ENCODE measurements at places on chromosomes 13 and 19.

- DNase-seq: no peak
Observed at GRCh38 chr13:55727683-55728082, 1413.0 kb upstream of the PRR20A start.

DNA sequence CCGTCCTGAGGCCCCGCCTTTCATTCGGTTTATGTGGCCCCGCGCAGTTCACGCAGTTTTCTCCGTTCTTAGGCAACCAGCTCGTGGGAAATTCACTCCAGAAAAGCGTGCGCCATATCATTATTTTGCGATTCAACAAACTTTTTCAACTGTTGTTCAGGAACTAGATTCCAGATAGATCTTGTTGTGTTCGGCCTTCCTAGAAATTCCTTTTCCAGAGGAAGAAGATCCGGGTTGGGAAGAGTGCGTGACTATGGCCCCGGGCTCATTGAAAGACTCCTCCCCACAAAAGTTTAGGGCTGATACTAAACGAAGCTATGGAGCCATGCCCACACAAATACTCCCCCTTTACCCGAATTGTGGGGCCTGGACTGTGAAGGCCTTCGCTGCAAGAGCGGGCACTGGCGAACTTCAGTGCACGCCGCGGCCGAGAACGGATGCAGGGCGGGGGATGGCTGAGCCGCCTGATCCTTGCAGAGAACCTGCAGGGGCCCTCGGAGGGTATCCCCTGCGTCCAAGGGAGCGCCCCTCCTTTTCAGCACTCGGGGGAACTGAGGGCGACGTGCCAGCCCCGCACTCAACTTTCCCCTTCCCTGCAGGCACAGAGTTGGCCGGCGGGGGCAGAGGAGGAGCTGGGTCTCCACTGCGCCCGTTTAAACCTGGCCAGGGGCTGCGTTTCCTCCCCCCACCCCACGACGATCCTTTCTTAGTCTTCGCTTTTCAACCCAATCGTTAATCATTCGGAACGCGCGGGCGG, 904 bp upstream of the SOX1 start:
- no peak for DNase-seq

GRCh38 chr13:112718318-112718717, 28.5 kb downstream of the ATP11A start:
- DNase-seq: no peak

DNA sequence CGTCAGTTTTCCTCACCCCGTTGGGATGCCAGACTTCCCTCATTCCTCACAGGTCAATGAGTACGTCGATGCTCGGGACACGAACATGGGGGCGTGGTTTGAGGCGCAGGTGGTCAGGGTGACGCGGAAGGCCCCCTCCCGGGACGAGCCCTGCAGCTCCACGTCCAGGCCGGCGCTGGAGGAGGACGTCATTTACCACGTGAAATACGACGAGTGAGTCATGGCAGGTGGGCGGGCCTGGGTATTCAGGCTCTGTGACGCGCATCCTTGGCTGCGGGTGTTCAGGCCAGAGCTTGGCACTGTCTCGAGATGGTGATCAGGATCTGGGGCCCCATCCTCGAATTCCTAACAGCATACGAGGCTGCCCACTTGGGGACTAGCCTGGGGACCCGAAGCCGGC, 21.4 kb downstream of the UHRF1 start:
- DNase-seq: peak; percentile 38

DNA sequence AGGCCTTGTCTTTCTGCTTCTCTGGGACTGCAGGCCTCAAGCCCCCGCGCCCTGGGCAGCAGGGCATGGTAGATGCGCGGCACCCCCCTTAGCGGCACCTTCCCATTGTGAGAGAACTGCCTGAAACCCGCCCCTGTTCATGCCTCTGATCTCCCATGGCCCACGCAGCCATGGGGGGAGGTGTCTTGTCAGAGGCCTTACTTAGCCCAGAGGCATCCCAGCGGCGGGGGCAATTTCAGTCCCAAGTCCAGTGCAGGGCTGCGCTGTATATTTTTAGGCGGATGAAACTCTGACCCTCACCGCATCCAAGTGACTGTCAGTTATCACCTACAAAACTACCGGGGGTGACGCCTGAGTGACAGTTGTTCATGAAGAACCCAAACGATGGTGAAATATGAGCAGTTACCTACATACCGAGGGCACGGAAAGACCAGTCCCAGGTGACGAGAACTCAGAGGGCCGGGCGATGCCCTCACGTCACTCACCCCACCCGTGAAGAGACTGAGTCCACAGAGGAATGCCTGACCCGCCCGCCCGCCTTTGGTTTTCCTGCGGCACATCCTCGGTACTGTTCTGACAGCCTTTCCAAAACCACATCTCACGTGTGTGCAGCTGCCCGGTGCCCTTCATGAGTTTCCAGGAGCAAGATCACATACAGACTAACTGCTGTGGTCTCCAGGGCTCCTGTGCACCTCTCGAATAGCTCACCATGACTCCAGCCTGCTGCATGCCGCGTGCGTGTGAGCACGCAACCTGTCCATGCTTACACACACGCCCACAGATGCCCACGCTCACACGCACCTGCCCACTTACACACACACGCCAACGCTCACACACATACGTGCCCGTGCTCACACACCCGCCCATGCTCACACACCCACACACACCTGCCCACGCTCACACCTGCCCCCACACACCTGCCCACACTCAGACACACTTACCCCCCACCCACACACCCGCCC, 14.4 kb downstream of the IL17D start:
- DNase-seq: no peak

DNA sequence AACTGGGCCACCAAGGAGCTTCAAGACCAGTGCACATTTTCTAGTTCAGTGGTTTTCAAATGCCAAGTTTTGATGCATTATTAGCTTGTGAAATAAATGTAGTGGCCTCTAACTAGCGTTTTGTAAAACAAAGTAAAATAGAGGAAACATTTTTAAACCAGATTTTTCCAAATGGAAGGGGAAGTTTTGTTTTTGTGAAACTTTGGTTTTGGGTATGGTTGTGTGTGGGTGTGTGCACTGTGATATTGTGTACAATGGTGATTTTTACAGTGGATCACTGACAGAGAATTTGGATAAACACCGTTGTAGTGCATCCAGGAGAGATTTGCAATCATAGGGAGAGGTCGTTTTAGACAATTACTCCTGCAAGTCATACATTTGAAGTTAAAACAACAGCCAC, 108.9 kb downstream of the SLC7A1 start:
- no peak for DNase-seq

DNA sequence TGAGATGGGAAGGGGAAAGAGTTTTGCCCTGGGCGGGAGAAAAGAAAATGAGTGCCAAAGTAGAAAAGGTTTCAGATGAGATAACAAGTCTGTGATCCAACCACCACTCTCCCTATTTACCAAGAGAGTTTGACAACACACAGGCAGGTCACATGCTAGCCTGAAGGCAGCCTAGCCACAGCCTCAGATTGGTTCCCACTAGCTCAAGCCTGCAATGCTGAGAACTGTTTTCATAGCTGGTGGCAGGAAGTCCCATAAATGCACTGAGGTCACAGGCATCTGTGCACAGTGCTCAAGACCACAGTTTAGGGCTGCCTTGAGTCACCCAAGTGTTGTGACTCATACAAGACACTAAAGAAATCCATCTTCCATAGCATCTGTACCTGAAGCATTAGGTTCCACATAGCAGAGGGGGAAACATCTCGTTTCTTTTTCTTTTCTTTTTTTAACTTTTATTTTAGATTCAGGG, 18.5 kb upstream of the POP4 start:
- DNase-seq: peak; percentile 75

- no peak for DNase-seq
Observed at GRCh38 chr19:33275933-33276619, 26.3 kb downstream of the CEBPA start.

DNA sequence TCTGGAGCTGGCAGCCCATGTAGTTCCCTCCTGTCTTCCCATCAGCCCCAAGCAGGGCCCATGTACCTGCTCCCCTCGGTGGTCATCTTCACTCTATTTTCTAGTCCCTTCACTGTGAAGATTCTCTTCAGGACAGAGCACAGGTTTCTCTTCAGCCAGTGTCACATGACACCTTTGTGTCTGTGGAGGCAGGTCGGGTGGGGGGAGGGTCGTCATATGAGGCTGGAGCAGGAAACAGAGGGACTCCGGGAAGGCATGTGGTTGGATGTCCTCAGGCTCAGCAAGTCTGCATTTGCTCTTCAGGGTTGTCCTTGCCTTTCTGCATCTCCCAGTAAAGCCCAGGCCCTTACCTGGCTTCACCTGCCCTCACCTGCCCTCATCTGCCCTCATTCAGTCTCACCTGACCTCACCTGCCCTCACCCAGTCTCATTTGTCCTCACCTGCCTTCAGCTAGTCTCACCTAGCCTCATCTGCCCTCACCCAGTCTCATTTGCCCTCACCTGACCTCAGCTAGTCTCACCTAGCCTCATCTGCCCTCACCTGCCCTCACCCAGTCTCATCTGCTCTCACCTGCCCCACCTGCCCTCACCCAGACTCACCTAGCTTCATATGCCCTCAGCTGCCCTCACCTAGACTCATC, 120.3 kb downstream of the ZDHHC20 start:
- no peak for DNase-seq

GRCh38 chr19:12933287-12934072, at the start of gene FARSA:
FARSA (minus strand) TSS chr19:12933711; CDS start chr19:12933696, 15 bp downstream.
- DNase-seq: peak; percentile 93

DNA sequence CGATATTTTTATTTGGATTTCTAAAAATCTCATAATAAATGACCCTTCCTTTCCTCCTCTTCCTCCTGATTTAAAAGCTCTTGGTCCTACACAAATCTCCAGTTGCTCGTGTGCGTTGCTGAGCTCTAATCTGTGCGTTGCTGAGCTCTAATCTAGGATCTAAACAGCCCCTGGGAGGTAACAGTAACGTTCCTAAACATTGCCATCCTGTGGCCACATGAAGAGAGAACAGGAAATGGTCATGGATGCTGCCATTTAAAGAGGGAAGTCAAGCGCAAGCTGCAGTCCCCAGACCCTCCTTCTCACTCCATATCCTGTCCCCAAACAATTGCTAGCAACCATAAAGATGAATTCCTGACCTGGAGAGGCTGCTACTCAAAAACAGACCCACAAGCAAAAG, 170.8 kb downstream of the NUFIP1 start:
- DNase-seq: no peak

- no peak for DNase-seq
Observed at GRCh38 chr13:102984210-102984609, 82.0 kb downstream of the SLC10A2 start.

GRCh38 chr13:51923983-51924539, 62.3 kb downstream of the CCDC70 start:
- DNase-seq: peak; percentile 29

DNA sequence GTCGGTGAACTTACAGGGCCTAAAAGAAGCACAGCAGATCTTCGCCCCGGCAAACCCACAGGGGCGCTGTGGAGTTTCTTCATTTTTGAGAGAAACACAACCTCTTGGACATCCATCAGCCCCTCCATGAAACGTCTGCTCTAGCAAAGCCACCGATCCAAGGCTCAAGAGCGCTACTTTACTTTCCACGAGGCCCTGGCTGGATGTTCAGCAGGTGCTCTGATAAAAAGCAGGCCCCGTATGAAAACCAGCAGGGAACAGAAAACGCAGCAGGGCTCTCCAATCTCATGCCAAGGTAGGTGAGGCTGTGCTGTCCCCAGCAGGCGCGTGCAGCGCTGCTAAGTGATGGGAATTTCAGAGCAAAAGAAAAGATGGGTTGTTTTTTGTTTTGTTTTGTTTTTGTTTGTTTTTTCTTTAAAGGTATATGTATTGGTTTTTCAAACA, 86.7 kb downstream of the IRS2 start:
- no peak for DNase-seq

GRCh38 chr19:39223703-39224279, 19.7 kb upstream of the SYCN start:
- peak; percentile 13 for DNase-seq

- DNase-seq: no peak
Observed at GRCh38 chr13:42048342-42048683, at the start of gene DGKH. DGKH (plus strand) TSS chr13:42048648; CDS start chr13:42048774, 126 bp downstream.

- DNase-seq: no peak
Observed at GRCh38 chr13:112114391-112114790, 47.4 kb downstream of the SOX1 start.

DNA sequence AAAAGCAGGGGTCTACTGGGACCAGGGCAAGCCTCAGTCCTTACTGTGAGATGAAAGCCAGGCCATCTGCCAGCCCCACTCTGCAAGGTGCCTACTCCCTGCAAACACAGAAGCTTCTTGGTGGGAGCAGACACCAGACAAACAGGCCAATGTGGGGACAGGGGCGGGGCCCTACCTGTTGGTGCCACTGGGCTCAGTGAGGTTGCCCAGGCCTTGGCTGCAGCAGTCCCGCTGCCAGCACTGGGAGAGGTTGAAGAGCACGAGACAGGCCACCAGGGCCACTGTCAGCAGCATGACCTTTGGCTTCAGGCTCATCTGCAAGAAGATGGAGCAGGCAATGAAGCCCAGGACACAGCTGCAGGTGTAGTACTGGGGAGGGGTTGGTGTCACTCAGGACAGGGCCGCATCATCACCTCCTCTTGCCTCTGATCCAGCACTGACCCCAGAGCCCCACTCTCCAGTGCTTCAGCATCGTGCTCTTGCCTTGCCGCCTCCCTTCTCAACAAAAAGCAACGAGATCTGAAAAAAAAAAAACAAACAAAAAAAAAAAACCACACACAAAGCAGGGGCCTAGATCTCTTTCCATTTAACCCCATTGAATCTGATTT, 72.6 kb downstream of the NBEA start:
- DNase-seq: no peak

DNA sequence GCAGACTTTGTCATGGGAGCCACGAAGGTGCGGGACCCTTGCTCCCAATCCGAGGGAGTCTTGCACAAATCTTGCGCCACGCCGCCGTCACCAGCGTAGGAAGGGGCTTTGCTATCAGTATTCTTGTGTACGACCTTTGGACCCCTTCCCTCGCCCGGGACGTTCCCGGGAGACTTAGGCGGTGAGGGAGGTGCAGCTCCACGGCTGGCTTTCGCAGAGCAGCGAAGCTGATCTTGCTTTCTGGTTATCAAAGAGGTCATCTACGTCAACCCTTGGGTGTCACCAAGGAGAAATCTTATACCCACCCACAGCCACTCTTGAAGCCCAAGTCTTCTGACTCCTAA, 583 bp downstream of the TECR start:
- DNase-seq: no peak

- DNase-seq: no peak
Observed at GRCh38 chr19:16347706-16348105, 23.1 kb downstream of the KLF2 start.

GRCh38 chr19:1136621-1137317, 33.0 kb downstream of the GPX4 start:
- DNase-seq: no peak

GRCh38 chr13:40552895-40553294, 113.5 kb downstream of the FOXO1 start:
- no peak for DNase-seq

GRCh38 chr13:28586439-28587173, 72.3 kb upstream of the POMP start:
- DNase-seq: no peak

GRCh38 chr13:113812178-113813040, 51.5 kb downstream of the GAS6 start:
- no peak for DNase-seq

Data from stimulated activated CD4-positive, alpha-beta T cell treated with anti-CD3 and anti-CD28 coated beads, Interleukin-15, amount 100 ng/mL, for 24 hours (primary cell).